ENCODE measurements at places on chromosomes 4 and X. TPM values are rescaled to one million over a fixed set of nuclear protein-coding genes. Genes with fewer than 3 reads are reported as not detected.

RBMXL3 gene
- polyA plus RNA-seq = not detected

DNA sequence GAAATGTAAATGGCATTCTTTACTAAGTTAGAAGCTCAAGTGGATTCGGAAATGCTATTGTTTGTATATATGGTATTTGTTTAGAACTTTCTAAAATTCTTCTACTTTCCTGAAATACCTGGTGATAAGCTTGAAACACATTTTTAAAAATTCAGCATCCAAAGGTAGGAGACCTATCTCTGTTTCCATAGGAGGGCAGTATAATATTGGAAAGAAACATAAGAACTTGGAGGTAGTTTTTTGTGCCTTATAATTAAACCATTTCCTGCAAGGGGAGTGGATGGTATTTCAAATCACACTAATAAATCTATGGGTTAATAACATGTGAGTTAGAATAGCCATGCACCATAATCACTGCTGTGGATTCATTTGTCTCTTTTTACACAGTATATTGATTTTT, 217.4 kb upstream of the AADAT start:
- DNase-seq = no peak

DNA sequence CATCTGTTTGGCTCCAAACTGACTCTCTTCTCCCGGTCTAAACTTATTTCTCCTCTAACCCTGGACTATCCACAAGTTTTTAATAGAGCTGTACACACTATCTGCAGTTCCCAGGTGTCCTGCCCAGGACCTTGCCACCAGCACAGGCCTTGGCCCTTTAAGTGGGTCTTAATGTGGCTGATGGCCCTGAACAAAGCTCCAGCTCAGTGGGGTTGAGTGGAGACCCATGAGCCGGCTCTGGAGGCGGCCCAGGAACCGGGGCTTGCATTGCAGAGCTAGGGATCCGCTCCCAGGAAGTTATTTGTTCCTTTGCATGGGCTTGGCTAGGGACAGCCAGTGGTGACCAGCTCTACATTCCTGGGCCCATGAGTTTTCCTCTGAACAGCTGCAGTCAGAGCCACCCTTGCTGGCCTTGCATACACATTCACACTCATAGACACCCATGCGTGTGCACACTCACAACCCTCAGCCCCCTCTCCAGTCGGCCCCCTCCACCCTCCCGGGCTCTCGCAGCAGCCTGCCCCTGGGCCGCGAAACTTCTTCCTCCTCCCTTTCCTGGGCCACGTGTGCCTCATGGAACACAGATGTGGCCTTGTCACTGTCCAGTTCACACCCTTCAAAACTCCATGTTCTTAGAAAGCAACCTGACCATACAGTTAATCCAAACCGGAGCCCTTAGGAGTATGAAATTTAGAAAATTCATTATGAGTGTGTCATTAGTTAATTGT, 58.2 kb downstream of the GPR143 start:
- no peak for DNase-seq

DNA sequence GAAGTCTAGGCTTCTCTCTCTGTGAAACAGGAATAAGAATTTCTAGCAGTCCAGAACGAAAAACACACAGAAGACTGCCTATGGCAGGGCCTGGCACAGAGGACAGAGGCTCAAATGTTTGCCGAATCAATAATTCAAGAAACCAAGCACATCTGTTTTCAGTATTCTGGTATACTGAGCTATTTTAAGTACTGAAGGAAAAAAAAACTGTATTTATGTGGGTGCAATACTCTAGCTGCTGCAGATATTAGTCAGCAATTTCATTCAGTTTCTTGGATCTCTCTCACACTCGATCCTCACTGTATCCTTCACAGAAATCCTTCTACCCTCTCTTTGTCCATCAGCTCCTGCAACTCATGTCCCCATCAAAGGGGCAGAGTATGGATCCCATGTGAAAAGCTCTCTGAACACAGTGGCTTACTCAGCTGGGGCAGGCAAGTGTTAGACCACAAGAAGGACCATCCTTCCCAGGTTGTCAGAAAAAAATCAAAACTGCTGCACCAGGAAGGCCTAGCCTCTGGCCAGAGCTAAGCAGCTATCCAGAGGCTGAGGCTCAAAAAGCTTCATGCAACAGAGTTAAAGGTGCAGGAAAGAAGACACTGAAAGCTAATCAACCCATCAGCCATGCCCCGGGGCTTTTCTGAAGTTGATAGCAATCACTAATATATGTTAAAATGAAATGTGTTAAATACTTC, 9.1 kb upstream of the USO1 start:
- no peak for DNase-seq

- DNase-seq = no peak
Measured at GRCh38 chr4:53037892-53038291, 175.8 kb downstream of the RASL11B start.

DNA sequence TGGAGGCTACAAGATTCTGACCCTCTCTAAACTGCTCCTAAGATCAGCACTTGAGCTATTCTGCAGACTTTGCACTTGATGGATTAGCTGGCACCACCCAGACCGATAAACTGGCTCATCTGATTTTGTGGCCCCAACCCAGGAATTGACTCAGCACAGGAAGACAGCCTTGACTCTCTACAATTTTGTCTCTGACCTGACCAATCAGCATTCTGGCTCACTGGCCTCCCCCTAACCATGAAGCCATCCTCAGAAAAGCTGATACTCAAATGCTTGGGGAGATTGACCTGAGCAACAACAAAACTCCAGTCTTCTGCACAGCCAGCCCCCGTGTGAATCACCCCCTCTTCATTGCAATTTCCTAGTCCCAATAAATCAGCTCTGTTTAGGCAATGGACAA, 195.4 kb upstream of the PPP1R2C start:
- DNase-seq = no peak

DNA sequence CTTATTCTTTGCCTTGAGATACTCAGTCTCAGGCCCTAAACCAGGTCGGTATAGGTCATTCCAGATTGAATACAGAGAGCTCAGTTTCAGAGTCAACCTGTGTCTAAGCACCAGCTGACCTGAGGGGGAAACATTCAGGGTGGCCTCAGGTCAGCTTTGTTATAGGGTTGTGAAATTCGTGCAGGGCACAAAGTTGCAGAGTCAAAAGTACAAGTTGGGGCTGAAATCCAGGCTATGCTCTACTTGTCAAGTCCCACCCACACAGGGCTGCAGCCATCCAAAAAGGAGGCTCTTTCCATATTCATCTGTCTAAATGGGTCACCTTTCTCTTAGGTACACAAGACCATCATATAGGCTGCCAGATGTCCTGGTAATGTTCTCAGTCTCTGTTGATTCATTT, 89.7 kb downstream of the ITIH6 start:
- DNase-seq = no peak

DNA sequence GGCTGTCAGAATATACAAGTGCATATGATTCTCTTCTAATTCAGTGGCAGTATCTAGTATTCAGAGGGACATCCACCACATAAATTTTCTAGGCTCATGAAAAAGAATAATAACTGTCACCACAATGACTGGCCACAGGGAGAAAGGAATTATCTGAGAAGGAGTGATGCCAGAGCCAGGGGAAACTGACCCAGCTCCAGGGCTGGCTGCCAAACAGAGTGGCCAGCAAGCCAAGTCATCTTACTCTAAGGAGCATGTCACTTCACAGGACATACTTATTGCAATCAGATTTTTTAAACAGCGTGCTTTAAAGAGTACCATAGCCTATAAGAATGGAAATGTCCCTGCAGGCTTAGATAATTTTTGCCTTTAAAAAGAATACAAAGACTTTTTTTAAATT, 5.8 kb upstream of the SEPTIN11 start:
- DNase-seq = no peak

Measured in forelimb muscle (tissue), 1 donor.